ENCODE measurements at places on chromosomes 6 and 20. TPM values are rescaled to one million over a fixed set of nuclear protein-coding genes. Genes with fewer than 3 reads are reported as not detected.

Gene C6orf132
- total RNA-seq = 15.0 TPM

Gene HLA-DQA2
- total RNA-seq = 52.6 TPM

Gene GFOD1
- 37.3 TPM for total RNA-seq

Gene FABP7
- not detected for total RNA-seq

Gene PAX1
- total RNA-seq = not detected

Gene TMEM200A
- 2.9 TPM for total RNA-seq

Gene BPIFB1
- total RNA-seq = 4.8 TPM

Gene SYNDIG1
- total RNA-seq = not detected

Gene SEC63
- total RNA-seq = 111 TPM

Gene ADAM33
- total RNA-seq = 5.3 TPM

Gene ETV7
- 3.0 TPM for total RNA-seq

Gene PNPLA1
- total RNA-seq = 0.61 TPM

Gene TUBB2B
- total RNA-seq = not detected

Gene DBNDD2
- total RNA-seq = 67.1 TPM

Gene C6orf15
- not detected for total RNA-seq

Gene GTSF1L
- not detected for total RNA-seq

Gene VGLL2
- not detected for total RNA-seq

Gene GCNT2
- total RNA-seq = 49.1 TPM

Gene SLC32A1
- total RNA-seq = not detected

Gene SCUBE3
- 0.67 TPM for total RNA-seq

Gene GLYATL3
- total RNA-seq = not detected

Gene FLOT1
- 148 TPM for total RNA-seq

Gene GPLD1
- total RNA-seq = 5.3 TPM

Gene RCAN2
- 14.6 TPM for total RNA-seq

Gene GJA10
- total RNA-seq = not detected

Gene COL11A2
- total RNA-seq = 0.20 TPM

Gene BPIFA1
- 3.1 TPM for total RNA-seq

Gene MAFB
- total RNA-seq = 41.4 TPM

Gene HLA-DPA1
- 674 TPM for total RNA-seq

Gene EFHC1
- 18.3 TPM for total RNA-seq

Gene GPSM3
- total RNA-seq = 20.1 TPM

Gene HLA-DRA
- total RNA-seq = 943 TPM

Gene PLA2G7
- 2.6 TPM for total RNA-seq

Gene RSPO3
- total RNA-seq = 6.7 TPM

Gene WFDC5
- not detected for total RNA-seq

Gene PRICKLE4
- total RNA-seq = 133 TPM

Gene OTOR
- total RNA-seq = not detected

Gene PDE7B
- total RNA-seq = 2.7 TPM

Gene SLC12A5
- not detected for total RNA-seq

Gene MICB
- total RNA-seq = 7.3 TPM

Gene BPI
- total RNA-seq = 0.76 TPM

Gene HEY2
- 1.5 TPM for total RNA-seq

Gene EFCAB8
- total RNA-seq = 1.0 TPM

Gene SLC22A2
- not detected for total RNA-seq

Gene SPATS1
- 2.2 TPM for total RNA-seq

Gene TRAPPC3L
- 0.20 TPM for total RNA-seq

Gene SRMS
- not detected for total RNA-seq

Gene DACT2
- total RNA-seq = 0.44 TPM

Gene NFYA
- total RNA-seq = 26.3 TPM

Gene CDH26
- 8.3 TPM for total RNA-seq

Gene TGM2
- 110 TPM for total RNA-seq

Gene PHACTR3
- total RNA-seq = 5.5 TPM

Gene NFKBIE
- total RNA-seq = 27.0 TPM

Gene MEI4
- not detected for total RNA-seq

Gene CDKN1A
- total RNA-seq = 115 TPM

Gene EYS
- 0.24 TPM for total RNA-seq
